ENCODE measurements at places on chromosomes 16 and 17.

GRCh38 chr16:11743308-11744074 lies 834 bp upstream of the TXNDC11 start:
- DNase-seq = no peak

GRCh38 chr16:3554351-3554928 lies 22.8 kb downstream of the NLRC3 start:
- no peak for DNase-seq

- DNase-seq = no peak
Measured at GRCh38 chr17:63841350-63842172, 924 bp downstream of the SMARCD2 start.

GRCh38 chr16:85879975-85880831 lies 18.8 kb upstream of the IRF8 start:
- DNase-seq = no peak

DNA sequence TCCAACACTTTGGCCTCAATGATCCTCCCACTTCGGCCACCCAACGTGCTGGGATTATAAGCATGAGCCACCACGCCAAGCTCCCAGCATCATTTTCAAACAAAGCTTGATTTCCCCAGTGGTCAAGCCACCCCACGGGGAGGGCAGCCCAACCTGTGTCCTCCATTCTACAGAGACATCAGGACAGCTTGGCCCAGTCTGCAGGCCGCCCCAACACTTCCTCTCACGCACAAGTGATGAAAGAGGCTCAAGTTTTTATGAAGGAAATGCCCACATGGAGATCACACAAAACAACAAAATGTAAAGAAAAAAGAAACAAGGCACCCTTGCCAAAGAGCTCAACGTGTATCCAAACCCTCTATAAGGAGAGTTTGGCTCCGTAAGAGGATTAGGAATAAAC lies 112.4 kb downstream of the XYLT1 start:
- DNase-seq = no peak

GRCh38 chr17:40487371-40488020 lies 13.9 kb downstream of the TNS4 start:
- no peak for DNase-seq

GRCh38 chr17:83037084-83037873 lies 42.1 kb upstream of the METRNL start:
- no peak for DNase-seq

GRCh38 chr16:67843343-67843765 lies 1.2 kb downstream of the THAP11 start:
- no peak for DNase-seq

DNA sequence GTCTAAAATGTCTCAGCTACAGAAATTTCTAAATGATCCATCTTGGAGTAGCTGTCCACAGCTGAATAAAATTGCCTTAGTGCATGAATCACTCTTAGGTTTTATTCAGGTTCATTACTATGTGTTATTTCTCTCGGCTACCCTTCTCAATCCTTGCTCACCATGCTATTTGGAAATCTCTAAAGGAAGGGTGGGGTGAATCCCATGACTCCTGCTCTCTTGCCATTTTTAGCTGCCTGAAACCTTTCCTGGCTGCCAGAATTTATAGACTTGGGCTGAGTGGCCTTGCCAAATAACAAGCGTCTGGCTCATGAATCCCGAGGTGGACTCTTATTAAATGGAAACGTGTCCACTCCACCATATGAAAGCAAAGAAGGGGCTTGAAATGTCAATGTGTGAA lies 936.1 kb upstream of the SOX9 start:
- DNase-seq = no peak

DNA sequence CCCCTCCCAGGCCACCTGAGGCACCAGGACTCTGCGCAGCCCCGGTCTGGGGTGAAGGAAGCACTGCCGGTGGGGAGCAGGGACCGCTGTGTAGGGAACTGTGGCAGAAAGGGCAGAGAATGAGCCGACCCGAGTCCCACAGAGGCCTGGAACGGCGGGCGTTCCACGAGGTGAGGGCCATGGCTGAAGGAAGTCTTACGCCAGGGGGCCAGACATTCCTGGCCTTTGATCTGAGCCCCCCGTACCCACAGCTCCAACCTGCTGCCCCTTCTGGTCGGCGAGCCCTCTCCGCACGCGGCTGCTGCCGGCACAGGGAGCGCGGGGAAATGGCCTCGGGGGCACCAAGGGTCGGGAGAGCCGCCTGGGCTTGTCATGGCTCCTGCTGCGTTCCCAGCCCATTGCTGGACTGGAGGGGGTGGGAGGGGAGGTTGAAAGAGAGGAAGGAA lies 1.4 kb upstream of the WNT3 start:
- DNase-seq = no peak

DNA sequence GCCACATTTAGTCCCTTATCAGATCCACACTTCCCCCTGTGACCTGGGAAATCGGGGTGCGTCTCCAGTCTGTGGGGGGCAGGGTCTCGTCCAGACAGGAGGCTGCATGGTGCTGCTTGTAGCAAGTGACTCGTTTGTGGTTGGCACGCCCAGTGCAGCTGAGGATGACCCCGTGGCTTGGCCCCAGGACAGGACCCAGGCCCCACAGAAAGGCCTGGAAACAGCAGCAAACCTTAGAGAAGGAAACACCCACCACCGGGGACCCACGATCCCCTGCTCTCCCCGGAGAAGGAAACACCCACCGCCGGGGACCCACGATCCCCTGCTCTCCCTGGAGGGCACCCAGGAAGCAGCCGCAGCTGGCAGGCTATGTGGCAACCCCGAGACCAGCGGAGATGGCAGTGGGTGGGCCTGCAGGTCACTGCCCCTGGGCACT lies 8.2 kb upstream of the C16orf95 start:
- no peak for DNase-seq

GRCh38 chr16:75265911-75266701 lies 14.7 kb upstream of the BCAR1 start:
- DNase-seq = no peak

DNA sequence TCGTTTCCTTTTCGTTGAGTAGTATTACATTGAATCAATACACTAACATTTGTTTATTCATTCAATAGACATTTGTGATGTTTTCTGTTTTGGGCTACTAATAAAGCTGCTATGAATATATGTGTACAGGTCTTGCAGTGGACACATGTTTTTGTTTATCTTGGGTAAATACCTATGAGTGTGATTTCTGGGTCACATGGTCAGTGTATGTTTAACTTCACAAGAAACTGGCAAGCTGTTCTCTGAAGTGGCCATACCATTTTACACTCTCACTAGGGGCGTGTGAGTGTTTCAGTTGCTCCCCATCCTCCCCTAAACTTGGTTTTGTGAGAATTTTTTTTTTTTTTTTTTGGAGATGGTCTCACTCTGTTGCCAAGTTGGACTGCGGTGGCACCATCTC lies 35.0 kb downstream of the PKD1L3 start:
- DNase-seq = no peak

GRCh38 chr17:66834919-66835454 lies at the start of gene CACNG5:
Gene CACNG5 (plus strand): TSS chr17:66835117. CDS start chr17:66877333, 42,216 bp downstream.
- no peak for DNase-seq

DNA sequence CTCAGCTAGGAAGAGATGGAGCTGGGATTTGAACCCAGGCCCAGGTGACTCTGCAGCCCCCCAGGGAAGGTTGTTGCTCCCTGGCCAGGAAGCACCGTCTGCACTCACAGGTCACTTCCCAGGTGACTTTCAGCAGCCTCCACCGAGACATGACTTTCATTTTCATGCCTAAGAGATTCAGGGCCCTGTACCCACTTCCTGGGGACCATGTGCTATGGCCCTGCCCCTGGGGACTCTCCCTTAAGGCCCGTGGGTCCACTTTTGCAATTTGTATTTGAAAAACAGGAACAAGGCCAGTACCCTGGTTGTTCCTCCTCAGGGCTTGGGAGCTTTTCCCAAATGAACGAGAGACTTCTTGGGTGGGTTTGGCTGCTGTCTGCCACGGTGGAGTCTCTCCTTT lies 191.0 kb downstream of the IRF8 start:
- no peak for DNase-seq

- no peak for DNase-seq
Measured at GRCh38 chr16:30049871-30050270, 15.7 kb upstream of the ALDOA start.

DNA sequence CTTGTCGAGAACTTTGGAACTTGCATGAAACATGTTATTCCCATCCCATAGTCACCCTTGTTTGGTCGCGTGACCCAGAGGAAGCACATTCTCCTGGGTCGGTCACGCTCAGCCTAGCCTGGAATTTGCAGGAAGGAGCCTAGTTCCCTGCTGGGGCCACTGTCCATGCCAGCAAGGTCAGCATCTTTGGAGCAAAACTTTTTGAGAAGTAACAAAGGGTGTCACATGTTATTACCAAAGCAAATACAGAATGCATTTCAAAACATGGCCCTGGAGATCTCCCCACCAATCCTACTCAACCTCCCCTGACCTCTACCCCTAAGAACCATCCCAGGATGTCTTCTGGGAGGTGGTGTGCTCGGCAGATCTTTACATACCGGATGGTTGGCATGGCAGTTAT lies 26.2 kb upstream of the IRF8 start:
- DNase-seq = no peak

DNA sequence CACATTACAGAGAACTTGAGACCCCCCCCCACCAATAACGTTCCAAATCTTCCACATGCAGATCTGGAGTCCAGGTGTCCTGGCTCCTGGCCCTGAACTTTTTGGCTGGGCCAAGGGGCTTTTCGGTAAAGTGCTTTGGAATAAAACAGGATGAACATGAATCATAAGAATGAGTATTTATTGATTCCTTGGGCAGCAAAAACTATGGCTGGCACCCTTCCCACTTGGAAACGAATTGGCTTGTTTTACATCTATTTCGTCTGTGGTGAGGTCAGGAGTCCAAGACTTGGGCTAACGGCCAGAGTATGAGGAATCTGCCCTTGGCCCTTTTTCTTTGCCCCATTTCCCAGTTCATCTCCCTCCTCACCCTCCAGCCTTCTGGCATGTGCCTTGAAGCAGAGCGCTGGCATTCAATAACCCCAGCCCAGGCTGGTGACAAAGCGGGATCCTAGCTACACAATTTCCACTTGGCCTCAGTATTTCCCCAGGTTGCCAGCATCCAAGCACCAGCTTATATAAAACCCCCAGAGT lies 4.1 kb upstream of the UBTF start:
- no peak for DNase-seq

- no peak for DNase-seq
Measured at GRCh38 chr17:43341715-43342588, 56.8 kb upstream of the ARL4D start.

- no peak for DNase-seq
Measured at GRCh38 chr17:7355053-7355452, at the start of gene TMEM95. Gene TMEM95 (plus strand): TSS chr17:7355156. CDS start chr17:7355205, 49 bp downstream.

DNA sequence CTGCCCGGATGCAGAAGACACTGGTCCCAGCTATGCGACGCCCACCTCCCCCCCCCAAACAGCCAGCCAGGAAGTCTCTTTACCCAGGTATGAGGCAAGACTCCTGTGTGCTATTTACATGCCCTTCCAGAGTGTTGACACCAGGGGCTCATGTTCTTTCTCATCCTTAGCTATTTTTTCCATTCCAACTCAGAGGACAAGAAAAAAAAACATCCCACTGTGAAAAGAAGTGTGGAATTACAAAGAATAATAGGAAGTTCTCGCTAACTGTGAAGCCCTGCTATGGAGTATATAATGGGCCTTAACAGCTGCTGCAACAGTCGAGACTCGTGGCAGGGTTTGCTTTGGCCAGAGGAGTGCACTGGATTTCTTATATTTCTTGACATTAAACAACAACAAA lies 584.9 kb downstream of the CDH13 start:
- no peak for DNase-seq

- DNase-seq = no peak
Measured at GRCh38 chr17:55202896-55203295, 61.9 kb upstream of the HLF start.

DNA sequence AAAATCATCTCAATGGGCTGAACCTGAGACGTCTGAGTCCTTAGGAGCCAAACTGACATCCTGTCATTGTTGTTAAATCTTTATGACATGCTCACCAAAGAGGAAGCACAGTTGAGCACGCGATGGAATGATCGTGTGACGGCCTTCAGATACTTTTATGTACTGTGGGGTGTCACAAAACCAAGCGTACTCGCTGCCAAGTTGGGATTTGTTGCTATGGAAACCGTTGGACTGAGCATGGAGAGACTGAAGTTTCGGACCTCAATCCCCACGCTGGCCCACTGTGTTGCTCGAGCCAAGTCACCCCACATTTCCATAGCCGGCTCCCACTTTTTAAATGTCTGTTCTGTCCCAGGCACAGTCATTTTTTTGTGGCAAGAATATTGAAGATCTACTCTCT lies 222.8 kb upstream of the SDK2 start:
- no peak for DNase-seq

- no peak for DNase-seq
Measured at GRCh38 chr16:24609740-24610415, 70.5 kb downstream of the RBBP6 start.

Data from stimulated activated CD8-positive, alpha-beta memory T cell treated with anti-CD3 and anti-CD28 coated beads, Interleukin-7, amount 100 ng/mL, for 1 hour (primary cell).